Breast epithelium (tissue), 4 donors: ENCODE measurements at places on chromosomes 12 and 14. TPM values are rescaled to one million over a fixed set of nuclear protein-coding genes. Genes with fewer than 3 reads are reported as not detected.

The SERPINA3 gene
- 1,497 TPM for total RNA-seq

The TBC1D30 gene
- 3.2 TPM for total RNA-seq

The LIN7A gene
- 12.8 TPM for total RNA-seq

The ZNF891 gene
- total RNA-seq, result 5.7 TPM

- no peak for DNase-seq
Measured at GRCh38 chr12:53585448-53586125, 40.6 kb downstream of the ATF7 start.

- no peak for DNase-seq
Measured at GRCh38 chr14:100622224-100622623, 35.0 kb upstream of the BEGAIN start.

GRCh38 chr12:33724867-33725266, 285.2 kb upstream of the SYT10 start:
- DNase-seq, result no peak

- DNase-seq, result no peak
Measured at GRCh38 chr12:52007158-52007921, 594 bp downstream of the TAMALIN start.

DNA sequence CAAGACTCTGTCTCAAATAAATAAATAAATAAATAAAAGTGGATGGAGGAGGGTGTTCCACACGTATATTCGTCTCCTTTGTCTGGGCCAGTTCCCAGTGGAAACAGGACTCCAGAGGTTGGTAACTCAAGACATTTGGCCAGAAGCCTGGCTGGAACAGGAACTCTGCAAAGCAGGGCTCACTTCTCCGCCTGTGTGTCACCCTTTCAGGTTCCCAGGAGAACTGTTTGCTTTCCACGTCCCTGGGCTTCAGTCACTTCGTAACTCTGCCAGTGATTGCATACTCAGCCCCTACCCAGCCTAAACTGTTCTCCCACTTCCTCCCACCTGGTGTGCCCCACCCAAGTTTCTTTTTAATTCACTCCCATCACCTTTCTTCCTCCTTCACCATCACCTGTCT, 7.0 kb upstream of the UBE2N start:
- no peak for DNase-seq

DNA sequence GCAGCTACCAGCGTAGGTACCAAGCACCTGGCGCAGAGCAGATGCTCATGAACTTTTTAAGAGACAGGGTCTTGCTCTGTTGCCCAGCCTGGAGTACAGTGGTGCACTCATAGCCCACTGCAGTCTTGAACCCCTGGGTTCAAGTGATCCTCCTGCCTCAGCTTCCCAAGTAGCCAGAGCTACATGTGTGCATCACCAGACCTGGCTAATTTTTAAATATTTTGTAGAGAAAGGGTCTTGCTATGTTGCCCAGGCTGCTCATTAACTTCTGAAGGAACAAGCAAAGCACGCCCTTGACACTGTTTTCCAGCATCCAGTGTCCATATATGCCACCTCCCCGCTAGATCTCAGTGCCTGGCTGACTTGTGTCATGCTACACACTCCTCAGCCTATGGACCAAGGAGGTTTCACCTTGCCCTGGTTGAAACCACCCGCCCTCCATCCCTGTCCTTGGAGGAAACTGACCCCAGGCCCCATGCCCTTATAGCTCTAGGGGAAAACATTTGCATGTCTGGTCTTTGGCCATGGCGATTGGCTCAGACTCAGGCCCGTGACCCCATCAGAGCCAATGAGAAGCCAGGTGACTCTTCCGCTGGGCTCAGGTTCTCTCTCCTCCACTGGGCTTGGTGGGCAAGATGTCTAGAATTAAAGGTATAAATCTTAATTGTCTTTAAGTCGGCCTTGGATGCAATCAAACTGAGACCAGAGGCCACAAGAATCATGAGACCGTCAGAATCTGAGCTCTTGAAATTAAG, 26.3 kb downstream of the TESC start:
- DNase-seq, result no peak

- no peak for DNase-seq
Measured at GRCh38 chr12:131003716-131004045, 50.0 kb downstream of the ADGRD1 start.

- DNase-seq, result no peak
Measured at GRCh38 chr12:4119157-4119761, 154.3 kb upstream of the CCND2 start.

DNA sequence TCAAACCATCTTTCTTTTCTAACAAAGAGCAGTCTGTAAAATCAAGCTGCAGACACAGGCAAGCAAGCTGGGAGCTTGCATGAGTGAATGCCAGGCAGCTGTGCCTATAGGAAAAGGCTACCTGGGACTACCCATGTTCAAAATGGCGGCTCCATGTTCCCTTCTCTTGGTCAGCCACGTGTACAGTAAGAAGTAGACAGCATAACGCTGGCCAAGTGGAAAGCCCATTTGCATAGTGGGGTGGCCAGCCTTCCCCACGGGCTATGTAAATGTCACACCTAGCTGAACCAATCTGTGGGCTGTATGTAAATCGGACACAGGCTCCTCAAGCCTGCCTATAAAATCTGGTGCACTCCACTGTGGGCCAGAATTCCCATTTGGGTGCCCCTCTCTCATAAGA, 117.1 kb downstream of the SYT10 start:
- DNase-seq, result no peak

DNA sequence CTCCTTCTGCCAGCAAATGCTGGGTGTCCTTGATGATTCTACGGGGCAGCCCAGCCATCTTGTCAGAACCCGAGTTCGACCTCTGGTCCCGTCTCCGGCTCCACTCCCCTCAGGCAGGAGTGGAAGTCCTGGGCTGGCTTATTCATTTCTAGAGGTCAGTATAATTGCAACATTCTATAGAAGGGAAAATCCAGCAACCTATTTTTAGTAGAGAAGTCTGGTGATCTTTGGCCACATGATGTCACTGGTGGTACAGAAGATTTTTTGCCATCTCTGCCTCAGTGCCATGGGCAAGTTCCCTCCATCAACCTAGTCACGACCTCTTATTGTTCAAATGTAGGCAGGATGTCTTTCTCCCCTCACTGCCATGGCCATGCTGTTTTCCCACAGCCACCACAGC, 22.4 kb downstream of the OR10G2 start:
- DNase-seq, result no peak

- no peak for DNase-seq
Measured at GRCh38 chr14:67004521-67004920, 184.7 kb upstream of the GARIN2 start.

DNA sequence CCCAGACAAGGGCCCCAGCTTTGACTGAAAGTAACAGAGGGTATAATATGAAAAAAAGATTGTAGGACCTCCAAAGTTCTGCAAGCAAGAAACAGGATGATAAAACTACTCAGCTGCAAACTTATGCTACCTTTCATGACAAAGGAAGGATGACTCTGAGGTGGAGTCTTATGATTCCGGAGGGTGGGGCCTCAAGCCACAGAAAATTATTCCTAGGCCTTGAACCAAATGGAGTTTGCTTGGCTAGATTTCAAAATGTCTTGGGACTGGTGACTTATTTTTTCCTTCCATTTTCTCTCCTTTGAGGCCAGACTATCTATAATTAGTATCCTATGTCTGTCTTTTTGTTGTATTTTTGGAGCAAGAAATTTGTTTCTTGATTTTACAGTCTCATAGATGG, 336.4 kb downstream of the LRIG3 start:
- DNase-seq, result no peak

- no peak for DNase-seq
Measured at GRCh38 chr12:118480235-118480634, 103.9 kb downstream of the SUDS3 start.

- DNase-seq, result no peak
Measured at GRCh38 chr12:9794484-9795093, 32.7 kb upstream of the KLRF1 start.

DNA sequence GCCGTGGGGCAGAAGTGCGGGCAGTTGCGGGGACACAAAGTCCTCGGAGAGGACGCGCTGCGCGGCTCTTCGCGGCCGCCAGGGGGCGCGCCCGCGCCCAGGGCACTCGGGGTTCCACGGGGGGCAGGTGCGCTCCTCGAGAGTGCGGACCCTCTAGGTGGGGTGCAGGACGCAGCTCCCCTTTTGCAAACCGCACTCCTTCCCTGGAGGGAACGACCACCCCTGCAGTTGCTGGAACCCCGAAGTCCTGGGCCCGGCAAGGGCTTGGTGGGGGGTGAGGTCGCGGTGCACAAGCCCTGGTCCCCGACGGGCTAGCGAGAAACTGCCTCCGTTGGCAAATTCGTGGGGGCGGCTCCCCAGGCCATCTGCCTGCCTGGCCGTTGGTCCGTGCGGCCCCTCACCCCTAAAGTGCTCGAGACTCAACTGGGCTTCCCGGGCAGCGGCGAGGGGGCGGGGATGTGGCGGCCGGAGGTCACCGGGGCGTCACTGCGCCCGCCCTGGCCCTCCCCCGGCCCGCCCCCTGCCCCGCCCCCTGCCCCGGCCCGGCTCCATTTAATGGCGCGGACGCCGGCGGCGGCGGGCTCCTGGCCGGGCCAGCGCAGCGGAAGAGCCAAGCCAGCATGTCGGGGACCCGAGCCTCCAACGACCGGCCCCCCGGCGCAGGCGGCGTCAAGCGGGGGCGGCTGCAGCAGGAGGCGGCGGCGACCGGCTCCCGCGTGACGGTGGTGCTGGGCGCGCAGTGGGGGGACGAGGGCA, at the start of gene ADSS1:
ADSS1 (plus strand) TSS at position 579 of the 756 bp plus-strand sequence; CDS start at position 621, 42 bp downstream.
- no peak for DNase-seq

- DNase-seq, result no peak
Measured at GRCh38 chr12:57811028-57811755, 7.3 kb downstream of the AVIL start.

GRCh38 chr12:76183459-76184186, 99.1 kb upstream of the NAP1L1 start:
- DNase-seq, result no peak

GRCh38 chr14:67253076-67253635, 11.9 kb downstream of the PALS1 start:
- DNase-seq, result no peak

DNA sequence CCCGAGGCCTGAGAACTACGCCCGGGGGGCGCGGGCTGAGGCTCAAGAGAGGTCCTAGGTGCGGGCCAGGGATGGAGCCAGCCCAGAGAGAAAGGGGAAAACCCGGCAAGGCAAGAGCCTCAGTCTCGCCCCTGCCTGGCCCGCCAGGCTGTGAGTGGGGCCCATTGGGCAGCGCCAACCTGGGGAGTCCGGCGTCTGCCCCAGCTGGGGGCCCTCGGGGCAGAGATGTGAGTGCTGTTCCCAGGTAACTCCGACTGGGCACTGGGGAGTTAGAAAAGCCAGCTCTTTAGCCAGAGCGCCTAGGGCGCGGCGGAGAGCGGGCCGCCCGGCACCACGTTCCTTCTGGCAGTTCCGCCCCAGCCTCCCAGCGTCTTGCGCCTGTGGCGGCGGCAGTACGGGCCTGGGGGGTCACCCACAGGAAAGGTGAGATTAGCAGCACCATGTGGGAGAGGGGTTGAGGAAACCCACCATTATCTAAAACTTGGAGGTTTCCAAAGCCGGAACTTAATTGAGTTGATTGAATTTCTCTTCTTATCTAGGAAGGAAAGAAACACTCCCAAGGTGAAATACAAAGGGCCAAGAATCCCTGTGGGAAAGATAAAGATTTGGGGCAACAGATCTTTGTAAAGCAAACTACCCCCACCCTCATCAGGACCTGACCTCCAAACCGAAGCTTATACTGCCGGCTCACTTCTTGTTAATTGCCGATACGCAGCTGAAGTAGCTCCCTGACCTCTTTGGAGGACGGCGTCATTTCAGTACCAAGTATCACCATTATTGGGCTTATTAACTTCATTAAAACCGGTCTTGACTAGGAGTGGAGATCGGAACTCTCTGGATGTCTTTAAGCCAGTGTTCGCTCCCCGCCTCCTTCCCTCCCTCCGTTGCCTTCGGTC, 11.6 kb downstream of the OTX2 start:
- no peak for DNase-seq

- no peak for DNase-seq
Measured at GRCh38 chr14:58794993-58795762, 157.4 kb downstream of the DACT1 start.

- DNase-seq, result no peak
Measured at GRCh38 chr14:32104803-32105202, 27.7 kb downstream of the ARHGAP5 start.

DNA sequence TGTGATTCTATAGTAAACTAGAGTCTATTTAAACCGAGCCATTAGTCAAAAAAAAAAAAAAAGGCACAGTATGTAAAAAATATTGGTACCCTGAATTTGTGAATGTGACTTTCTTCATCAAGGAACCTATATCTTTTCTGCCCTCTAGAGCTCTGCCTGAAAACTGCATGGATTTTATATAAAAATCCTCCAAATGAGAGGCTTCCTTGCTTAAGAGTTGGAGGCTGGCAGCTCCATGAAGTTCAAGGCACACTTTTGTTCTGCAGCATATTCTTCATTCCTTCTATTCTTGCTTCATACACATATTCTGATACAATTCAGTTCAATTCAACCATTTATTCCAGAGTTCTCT, 23.1 kb upstream of the NKX2-8 start:
- DNase-seq, result no peak

DNA sequence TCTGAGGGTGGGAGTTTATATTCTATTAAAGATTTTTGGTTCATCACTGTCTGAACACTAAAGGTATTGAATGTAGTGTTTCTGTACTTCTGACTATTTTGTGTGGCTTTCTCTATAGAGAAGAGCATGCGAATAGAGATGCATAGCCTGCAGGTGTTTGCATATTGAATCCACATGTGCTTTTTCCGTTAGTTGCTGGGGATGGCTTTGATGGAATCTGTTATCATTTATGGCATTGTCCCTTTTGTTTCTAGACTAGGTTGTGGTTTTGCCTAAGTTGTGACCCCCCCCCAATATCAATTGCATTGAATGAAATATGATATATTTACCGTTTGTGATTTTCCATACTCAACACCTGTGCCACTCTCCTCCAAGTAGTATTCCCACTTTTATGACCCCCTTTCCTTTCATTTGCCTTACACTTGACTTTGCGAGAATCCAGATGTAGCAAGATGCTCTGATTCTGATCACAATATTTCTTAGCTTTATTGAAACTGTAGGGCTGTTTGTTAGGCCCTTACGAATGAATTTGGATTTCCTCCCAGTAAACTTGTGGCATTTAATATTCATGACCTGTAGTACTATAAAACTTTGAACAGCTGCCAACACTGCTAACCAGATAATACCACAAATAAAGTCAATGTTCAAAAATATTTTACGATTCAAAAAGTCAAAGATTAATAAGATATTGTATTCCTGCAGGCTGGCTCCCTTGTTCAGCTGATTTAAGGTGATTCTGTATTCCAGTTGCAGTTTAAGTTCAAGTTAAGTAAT, 176.4 kb downstream of the TMTC2 start:
- DNase-seq, result no peak

- DNase-seq, result peak; percentile 74
Measured at GRCh38 chr14:94598816-94599655, 13.2 kb upstream of the SERPINA3 start.

GRCh38 chr14:30875788-30876053, 1.4 kb downstream of the COCH start:
- no peak for DNase-seq

- DNase-seq, result no peak
Measured at GRCh38 chr14:22448905-22449599, 140.0 kb downstream of the DAD1 start.
